ENCODE measurements at places on chromosomes 3 and 15.

DNA sequence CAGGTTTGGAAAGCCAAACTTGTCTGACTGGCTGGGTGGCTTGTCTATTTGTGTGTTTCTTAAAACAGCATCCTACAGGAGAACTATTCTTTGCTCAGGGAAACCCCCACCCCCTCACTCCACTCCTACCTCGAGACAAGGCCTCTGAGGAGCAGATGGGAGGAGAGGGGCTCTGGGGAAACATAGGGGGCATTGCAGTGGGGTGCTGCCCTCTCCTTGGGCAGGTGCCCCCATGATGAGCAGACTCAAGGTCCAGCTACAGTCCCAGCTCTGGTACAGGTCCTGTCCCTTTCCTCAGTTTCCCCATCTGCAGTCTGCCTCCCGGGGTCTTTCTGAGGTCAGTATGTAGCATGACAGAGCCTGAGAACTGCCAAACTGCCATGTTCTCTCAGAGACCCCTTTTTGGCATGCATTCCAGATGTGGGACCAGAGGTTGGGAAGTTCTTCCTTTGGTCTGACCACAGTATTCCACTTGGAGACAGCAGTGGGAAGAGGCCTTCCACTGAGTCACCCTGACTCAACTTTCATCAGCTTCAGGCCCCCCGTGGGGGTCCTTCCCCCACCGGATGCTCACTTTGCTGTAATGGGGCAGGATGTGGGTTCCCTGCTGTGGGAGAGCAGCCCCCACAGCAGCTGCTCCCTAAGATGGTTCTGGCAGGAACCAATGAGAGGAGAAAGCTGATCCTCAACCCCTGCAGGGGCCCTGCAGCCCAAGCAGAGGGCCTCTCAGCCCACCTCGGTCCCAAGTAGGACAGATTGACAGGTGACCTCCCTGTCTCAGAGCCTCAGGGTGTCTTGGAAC lies 32.3 kb upstream of the CYP11A1 start:
- no peak for DNase-seq

DNA sequence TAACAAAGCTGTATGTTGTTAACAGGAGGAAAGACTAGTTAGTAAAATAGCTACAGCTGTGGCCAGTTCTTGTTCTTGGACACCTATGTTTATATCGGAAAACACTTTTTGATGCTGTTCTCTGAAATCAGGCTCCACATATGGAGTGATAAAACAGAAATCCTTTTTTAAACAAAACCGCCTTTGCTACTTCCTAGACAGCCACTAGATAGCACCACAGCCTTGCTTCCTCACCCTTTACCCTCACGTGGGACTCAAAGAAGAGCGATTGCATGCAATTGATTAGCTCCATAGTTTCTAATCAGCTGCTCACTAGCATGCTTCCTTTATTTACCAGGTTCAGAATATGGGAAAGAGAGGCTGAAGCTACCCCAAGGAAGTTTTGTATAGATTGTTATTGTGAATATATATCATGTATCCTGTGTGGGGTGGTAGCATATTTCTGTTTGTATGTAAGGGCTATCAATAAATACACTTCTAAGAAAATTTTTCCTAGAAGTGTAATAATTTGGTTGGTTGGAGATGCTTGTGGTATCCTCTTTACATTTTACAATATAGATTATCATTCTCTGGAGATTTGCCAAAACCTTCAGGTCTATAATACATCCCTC lies 4.3 kb upstream of the MTFMT start:
- DNase-seq = no peak

GRCh38 chr15:40859206-40859851 lies 14.7 kb downstream of the RHOV start:
- peak; percentile 64 for DNase-seq

GRCh38 chr3:125147491-125147820 lies 65.1 kb downstream of the SLC12A8 start:
- DNase-seq = no peak

DNA sequence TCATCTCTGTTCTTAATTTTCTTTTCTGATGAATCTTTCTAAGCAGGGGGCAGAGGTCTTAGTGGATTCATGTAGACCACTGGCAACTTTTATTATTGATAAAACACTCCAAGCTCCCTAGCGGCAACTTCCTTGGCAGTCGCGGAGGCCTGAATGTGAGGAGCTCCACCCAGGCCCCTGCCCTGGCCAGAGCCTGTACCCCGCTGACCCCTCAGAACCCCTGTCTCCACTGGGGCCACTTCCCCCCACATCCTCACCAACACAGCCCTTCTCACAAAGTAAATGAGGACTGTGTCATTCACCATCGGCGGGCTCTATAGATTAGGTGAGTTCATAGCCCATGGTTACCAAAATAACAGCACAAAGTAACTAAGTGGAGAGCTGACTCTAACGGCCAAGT lies 111.6 kb downstream of the TPRA1 start:
- DNase-seq = no peak

DNA sequence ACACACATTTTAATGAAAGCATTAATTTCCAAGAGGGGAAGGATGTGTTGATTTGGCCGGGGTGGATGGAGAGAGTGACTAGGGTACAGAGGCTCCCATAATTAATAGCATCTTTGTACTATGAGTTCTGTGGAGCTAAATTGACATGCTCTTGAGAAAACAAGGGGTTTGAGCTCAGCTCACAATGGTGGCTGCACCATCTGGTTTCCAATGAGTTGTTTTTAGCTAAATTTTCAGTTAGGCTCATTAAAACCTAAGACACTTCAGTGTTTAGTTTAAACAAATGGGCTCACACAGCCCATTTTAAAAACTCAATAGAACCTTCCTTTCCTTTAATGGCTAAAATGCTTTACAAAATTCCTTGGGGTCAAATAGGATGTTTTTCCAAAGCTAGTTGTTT lies 199.7 kb downstream of the TNIK start:
- DNase-seq = no peak

DNA sequence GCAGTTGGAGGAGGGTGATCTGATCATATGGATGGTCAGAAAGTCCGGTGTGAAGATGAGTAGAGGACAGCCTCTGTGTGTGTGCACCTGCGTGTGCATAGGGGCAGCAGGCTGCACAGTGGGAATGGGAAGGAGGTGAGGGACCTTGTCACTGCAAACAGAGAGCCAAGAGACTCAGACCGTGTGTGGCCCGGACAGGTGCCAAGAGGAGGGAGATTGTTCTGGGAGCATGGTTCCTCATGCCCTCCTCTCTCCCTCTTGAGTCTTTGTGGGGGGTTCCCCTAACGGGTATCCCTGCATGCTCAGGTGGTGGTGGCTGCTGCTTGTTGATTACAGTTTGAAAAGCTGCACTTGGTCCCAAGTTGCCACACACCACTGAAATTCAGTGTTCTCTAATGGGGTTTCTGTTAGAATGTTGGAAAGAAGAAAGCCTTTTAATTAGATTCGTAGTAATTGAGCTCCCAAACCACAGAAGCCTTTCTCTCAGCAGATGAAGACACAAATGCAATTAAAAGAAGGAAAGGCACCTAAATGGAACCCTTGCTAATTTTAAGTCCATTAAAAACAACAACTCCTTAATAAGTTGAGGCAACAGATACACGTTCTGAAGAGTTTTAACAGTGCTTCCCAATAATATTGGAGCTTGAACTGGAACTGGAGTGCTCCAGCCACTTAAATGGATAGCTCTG lies 68.9 kb downstream of the CHRNA7 start:
- no peak for DNase-seq

GRCh38 chr3:155019575-155019974 lies 60.5 kb upstream of the MME start:
- no peak for DNase-seq
